ENCODE measurements at places on chromosomes 3 and 15.
A peak's percentile ranks its signal among the peaks of the same experiment; 100 is the strongest.

DNA sequence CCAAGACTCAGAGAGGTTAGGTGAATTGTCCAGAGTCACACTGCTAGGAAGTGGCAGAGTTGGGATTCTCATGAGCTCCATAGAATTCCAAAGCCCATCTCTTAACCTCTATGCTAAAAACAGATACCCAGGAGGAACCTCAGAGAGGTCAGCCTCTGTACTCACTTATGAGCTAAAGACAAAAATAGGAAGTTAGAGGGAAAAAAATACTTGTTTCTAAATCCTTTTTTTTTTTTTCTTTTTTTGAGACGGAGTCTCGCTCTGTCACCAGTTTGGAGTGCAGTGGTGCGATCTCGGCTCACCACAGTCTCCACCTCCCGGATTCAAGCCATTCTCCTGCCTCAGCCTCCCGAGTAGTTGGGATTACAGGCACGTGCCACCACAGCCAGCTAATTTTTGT lies 31.4 kb downstream of the FSD2 start:
- H3K36me3 ChIP-seq: no peaks in the 10 kb centered on the region
- no peaks in the 10 kb centered on the region for H3K27me3 ChIP-seq
- no peak for DNase-seq
- no peaks in the 10 kb centered on the region for H3K4me1 ChIP-seq

GRCh38 chr3:132348531-132348930 lies 31.3 kb downstream of the ACP3 start:
- H3K27me3 ChIP-seq: no peaks in the 10 kb centered on the region
- H3K4me3 ChIP-seq: no peak overlapping the region
- DNase-seq: no peak
- H3K36me3 ChIP-seq: no peaks in the 10 kb centered on the region
- H3K27ac ChIP-seq: no peak overlapping the region
- peaks cover 25% of the 10 kb centered on the region for H3K4me1 ChIP-seq

GRCh38 chr15:96273317-96274086 lies 57.0 kb upstream of the NR2F2 start:
- H3K4me1 ChIP-seq: peaks cover 48% of the 10 kb centered on the region
- H3K27ac ChIP-seq: peak overlapping the region; percentile 69
- peak; percentile 91 for DNase-seq
- no peaks in the 10 kb centered on the region for H3K36me3 ChIP-seq

DNA sequence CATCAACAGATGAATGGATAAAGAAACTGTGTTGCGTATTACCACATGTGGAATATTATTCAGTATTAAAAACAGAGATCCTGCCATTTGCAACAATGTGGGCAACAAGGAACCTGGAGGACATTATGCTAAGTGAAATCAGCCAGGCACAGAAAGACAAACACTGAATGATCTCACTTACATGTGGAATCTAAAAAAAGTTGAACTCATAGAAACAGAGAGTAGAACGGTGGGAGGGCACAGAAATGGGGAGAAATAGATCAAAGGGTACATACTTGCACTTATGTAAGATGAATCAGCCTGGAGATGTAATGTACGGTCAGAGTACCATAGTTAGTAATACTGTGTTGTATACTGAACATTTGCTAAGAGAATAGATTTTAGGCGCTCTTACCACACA lies 29.8 kb upstream of the MUC13 start:
- no peak overlapping the region for H3K4me3 ChIP-seq
- H3K27ac ChIP-seq: no peak overlapping the region

- H3K4me3 ChIP-seq: no peak overlapping the region
- peaks cover 25% of the 10 kb centered on the region for H3K27me3 ChIP-seq
- peaks cover 4% of the 10 kb centered on the region for H3K4me1 ChIP-seq
- DNase-seq: no peak
- no peaks in the 10 kb centered on the region for H3K36me3 ChIP-seq
Measured at GRCh38 chr3:38722781-38723568, 73.5 kb upstream of the SCN5A start.

- H3K27ac ChIP-seq: no peak overlapping the region
- H3K4me1 ChIP-seq: no peaks in the 10 kb centered on the region
- no peaks in the 10 kb centered on the region for H3K36me3 ChIP-seq
- H3K4me3 ChIP-seq: no peak overlapping the region
Measured at GRCh38 chr3:72872183-72872582, 15.7 kb upstream of the GXYLT2 start.

GRCh38 chr15:64138331-64138941 lies 13.1 kb upstream of the SNX22 start:
- no peaks in the 10 kb centered on the region for H3K4me1 ChIP-seq
- peaks cover 73% of the 10 kb centered on the region for H3K36me3 ChIP-seq
- no peak overlapping the region for H3K27ac ChIP-seq
- H3K4me3 ChIP-seq: no peak overlapping the region
- no peaks in the 10 kb centered on the region for H3K27me3 ChIP-seq

DNA sequence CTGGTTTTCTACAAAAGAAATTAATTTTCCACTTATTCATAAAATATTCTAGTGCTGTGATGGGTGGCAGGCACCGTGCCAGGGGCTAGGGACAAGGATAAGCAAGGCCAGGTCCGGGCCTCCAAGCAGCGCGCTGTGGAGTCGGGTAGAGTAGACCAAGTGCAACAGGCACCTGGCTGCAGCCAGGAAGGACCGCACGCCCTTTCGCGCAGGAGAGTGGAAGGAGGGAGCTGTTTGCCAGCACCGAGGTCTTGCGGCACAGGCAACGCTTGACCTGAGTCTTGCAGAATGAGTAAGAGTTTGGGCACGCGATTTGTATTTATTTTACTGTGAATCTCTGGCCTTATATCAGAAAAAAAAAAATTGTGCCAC lies at the start of gene CASR:
Gene CASR (plus strand): TSS at position 148 of the 372 bp plus-strand sequence. CDS start 70,522 bp downstream, outside the sequence.
- H3K27me3 ChIP-seq: peaks cover 62% of the 10 kb centered on the region
- no peak within 1 kb of the TSS for H3K4me3 ChIP-seq
